ENCODE measurements at places on chromosomes 7 and 10.

DNA sequence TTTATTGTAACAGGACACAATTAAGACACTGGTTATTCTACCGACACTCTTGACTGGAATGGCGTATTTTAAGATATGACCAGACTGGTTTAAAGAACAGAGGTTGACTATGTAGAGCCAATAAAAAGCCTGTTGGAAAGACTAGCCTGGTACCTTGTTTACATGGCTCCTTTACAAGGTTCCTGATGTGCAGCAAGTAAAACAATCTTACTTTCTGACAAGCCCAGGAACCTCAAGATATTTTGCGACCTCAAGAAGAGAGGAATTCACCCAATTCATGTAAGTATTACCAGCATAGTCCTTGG lies 14.1 kb downstream of the LARP4B start:
- DNase-seq = no peak

GRCh38 chr7:95690367-95690947 lies 81.9 kb upstream of the DYNC1I1 start:
- DNase-seq = peak; percentile 16

GRCh38 chr10:94097656-94098055 lies 103.9 kb downstream of the PLCE1 start:
- DNase-seq = no peak

GRCh38 chr7:17015598-17016031 lies 133.8 kb upstream of the AGR3 start:
- no peak for DNase-seq

GRCh38 chr7:14258441-14258840 lies 269.0 kb upstream of the ETV1 start:
- no peak for DNase-seq

- no peak for DNase-seq
Observed at GRCh38 chr7:130867039-130867438, 133.0 kb upstream of the KLF14 start.

GRCh38 chr10:34681933-34682332 lies 133.2 kb downstream of the PARD3 start:
- DNase-seq = no peak

GRCh38 chr10:45353186-45353585 lies 20.8 kb upstream of the ALOX5 start:
- no peak for DNase-seq

DNA sequence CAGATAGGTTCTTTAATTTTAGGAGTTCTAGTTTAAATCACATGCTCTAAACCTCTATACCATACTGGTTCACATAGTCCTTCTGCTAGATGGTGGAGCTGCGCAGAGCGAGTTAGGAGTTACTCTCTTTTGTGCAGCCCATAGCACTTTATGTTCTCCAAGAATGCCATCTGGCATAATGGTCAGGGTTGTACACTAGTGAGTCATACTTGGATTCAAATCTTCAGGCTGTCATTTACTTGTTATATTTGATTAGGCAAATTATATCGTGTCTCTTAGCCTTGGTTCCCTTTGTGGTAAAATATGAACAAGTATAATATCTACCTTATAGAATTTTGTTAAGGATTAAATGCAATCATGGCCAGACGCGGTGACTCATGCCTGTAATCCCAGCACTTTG lies 1078.3 kb downstream of the NRG3 start:
- no peak for DNase-seq

DNA sequence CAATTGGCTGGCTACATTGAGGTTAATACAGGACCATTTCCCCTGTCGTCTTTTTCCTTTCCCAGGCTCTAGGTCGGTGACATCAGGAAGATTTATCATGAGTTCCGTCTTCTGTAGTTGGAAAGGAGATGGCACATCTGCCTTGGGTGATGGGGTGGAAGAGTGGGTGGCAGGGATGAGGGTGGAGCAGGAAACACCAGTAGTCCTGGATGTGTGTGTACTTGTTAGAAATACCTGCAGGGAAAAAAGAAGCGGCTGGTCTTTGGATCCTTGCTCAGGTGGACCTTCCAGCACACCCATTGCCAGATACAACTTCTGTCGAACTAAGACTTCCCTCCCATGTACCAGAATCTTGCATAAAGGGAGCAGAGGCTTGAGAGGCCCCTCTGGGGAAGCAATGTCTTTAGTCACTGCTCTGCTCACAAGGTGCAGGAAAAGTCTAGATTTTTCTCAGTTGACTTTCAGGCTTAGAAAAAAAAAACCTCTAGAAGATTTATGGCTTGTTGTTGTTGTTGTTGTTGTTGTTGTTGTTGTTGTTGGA lies 516.8 kb upstream of the GALNT17 start:
- DNase-seq = no peak

DNA sequence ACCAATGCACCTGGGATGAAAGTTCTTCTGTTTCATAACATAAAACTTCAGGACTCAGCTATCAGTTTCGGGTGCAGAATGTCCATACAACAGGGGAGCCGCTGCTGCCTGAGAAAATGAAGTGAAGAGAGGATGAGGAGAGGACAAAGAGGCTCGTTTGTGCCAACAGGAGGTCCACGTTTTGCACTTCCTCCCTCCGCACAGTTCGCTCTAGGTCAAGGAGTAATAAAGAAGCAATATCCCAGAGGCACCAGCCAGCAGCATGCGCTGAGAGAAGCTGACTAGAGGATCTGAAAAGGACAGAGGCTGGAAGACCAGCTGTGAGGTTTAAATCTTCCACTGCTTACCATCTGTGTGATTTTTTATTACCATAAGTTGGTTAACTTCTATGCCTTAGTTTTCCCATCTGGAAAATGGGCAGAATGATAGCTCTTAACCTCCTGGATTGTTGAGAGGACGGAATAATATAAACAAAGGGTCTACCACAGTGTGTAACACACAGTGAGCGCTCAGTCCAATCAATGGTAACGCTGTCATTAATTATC lies 709 bp downstream of the GPAM start:
- no peak for DNase-seq

- DNase-seq = no peak
Observed at GRCh38 chr7:16694806-16695205, 48.8 kb downstream of the BZW2 start.

DNA sequence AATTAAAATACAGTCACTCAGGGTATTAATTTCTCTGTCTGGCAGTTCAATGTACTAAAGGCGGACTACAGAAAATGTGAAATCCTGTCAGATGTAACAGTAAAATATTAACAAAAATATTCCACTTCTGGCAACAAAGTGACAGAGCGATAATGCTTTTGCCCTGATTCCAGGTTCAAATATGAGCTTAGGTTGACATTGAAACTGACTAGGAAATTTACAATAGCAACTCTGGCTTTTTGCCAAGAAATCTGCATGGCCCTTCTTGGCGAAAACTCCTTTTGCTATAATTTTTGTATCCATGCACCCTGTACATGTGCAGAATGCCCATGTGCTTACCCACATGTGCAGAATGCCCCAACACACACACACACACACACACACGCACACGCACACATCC lies 552.2 kb downstream of the MDFIC start:
- no peak for DNase-seq

GRCh38 chr7:4556868-4557793 lies 125.0 kb upstream of the FOXK1 start:
- no peak for DNase-seq

- DNase-seq = no peak
Observed at GRCh38 chr7:24923172-24923865, 56.7 kb downstream of the OSBPL3 start.

DNA sequence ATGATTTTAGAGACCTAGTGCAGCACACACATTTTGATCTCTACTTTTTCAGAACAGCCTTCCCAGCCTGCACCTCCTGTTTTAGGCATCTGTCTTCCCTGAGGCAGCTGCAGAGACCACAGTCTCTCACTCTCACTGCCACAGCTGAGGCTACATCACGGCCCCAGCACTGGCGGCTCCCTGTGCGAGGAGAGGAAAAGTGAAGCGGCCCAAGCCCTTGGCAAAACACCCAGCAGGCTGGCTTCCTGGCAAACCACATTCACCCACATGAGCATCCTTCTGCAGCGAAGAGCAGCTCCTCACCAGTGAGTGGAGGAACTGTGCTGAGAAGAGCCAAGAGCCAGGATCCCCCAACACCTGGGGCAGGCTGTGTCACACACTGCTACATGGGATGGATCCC lies 14.0 kb downstream of the HUS1 start:
- DNase-seq = no peak

DNA sequence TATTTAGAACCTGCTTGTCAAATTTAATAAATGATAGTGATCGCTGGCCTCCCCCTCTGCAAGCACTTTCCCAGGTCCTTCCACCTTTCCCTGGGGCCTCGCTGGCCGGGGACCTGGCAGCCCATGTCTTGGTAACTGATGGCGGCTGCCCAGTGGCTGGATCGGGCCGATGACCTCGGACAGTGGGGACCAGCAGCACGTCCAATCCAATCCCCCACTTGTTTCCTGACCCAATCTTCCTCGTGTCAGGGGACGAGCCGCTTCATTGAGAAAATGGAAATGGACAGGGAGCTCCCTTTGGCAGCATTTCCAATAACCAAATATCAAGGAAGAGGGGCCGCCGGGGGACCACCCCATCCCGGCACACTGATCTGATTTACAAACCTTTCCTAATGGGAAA lies 17.2 kb downstream of the EBF3 start:
- DNase-seq = no peak

GRCh38 chr10:30059209-30060107 lies at the start of gene JCAD:
JCAD (minus strand) TSS chr10:30059586; CDS start chr10:30047812, 11,774 bp downstream.
- peak; percentile 80 for DNase-seq

DNA sequence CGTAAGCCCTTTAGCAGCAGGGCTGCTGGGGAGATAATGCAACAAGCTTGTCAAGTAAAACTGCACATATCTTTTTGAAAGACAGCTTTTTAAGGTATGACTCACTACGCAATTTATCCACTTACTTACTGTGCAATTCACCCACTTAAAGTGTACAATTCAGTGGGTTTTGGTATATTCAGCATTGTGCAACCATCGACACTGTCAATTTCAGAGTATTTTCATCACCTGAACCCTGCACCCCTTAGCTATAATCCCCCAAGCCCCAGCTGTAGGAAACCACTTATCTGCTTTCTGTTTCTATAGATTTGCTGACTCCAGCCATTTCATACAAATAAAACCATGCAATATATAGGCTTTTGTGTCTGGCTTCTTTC lies 168.0 kb downstream of the PTPN20 start:
- DNase-seq = no peak

- DNase-seq = no peak
Observed at GRCh38 chr10:84176836-84177474, 3.4 kb downstream of the GPR15LG start.

GRCh38 chr7:132464740-132465139 lies 111.5 kb downstream of the PLXNA4 start:
- DNase-seq = peak; percentile 38

DNA sequence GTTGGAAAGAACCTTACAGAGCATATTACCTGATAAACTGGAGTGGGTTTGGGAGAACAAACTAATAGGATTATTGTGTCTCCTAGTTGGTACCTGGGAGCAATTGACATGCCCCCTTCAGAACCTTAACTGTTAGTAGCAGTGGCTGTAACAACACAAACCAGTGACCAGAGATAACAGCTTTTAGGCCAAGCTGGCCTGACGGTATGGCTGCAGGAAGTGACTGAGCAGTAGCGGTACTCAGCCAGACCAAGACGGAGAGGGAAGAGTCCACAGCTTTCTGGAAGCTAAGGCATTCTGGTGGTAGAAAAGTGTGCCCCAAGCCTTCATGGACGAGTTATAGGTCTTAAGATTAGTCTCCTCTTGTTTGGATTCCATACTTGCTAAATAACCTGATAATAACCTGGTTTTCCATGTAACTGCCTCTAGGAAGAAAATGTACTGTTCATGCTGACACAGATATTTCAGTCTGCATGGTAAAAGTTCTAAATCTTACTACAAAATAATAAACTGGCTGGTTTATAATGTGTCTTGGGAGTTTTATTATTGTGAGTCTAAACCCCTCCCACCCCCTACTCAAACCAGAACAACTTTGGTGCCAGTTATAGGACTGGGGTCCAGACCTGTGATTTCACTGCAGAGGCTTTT lies 11.3 kb downstream of the NOLC1 start:
- no peak for DNase-seq

GRCh38 chr7:4269086-4269485 lies 413.0 kb upstream of the FOXK1 start:
- no peak for DNase-seq

DNA sequence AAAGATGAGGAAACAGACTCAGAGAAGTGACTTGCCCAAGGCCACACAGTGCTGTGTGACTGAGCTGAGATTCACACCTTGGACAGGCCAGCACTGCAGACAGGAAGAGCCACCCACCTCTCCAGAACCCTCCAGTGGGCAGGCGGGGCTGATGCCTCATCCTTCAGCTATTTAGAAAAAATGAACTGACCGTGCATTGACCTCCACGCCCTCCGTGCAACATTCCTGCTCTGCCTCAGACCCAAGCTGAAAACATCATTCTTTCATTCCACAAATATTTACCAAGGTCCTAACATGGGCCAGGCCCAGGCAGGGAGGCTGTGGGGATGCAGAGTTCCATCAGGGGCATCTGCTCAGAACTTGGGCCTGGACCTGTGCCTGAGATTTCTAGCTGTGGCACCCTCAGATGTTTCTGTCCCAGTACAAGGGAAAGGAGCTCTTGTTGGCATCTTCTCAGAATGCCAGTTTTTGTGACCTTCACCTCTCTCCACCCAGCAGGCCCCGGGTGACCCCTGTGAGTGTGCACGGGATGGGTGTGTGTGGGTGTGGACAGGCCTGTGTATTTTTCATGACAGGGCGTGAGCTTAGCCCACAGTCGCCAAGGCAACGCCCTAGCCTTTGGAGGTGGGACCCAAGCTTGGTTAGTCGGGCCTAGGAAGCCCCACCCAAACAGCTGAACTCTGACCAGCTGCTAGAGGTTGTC lies 6.5 kb downstream of the VSIR start:
- peak; percentile 76 for DNase-seq

DNA sequence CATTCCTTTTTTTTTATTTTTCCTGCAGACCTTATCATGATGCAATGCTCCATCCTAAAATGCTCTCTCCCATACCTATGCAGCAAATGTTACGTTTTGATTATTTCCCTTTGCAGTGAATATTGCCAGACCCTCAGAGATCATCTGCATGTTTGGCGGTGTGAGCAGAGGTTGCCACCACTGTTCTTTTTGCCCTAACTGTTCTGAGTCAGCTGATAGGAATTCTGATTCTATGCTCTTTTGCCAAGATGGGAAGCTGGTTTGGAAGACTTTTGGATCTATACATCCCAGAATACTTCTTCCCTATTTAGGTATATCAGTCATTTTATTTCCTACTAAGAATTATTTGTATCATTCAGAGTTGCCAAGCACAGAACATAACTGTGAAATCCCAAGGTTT lies 130.5 kb downstream of the KLF6 start:
- no peak for DNase-seq

GRCh38 chr7:150336746-150337145 lies 4.7 kb downstream of the RARRES2 start:
- no peak for DNase-seq

GRCh38 chr10:7193369-7193768 lies 217.5 kb downstream of the SFMBT2 start:
- DNase-seq = no peak
